Activated CD4-positive, CD25-positive, alpha-beta regulatory T cell treated with anti-CD3 and anti-CD28 coated beads, Interleukin-2, amount 50 U/mL, for 16 hours (primary cell): ENCODE measurements at places on chromosomes 13 and 19.

DNA sequence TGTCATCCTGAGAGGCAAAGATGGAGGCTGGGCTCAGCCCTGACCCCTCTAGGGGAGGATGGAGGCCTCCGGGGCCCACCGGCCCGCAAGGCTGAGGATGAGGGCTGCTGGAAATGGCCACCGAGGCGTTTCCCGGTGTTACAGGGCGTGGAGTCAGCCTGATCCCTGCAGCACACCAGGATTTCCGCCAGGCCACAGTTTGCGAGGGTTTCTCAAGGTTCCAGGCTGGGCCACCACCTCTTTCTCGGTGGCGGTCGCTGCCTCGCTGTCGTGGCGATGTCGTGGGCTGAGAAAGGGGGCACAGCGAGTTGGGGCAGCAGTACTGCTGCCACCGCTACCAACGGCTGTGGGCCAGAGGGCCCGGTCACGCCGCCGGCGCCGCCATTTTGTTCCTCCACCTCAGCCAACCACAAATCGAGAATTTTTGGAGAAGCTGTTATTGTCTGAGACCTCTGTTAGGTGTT, at the start of gene CSNK1A1L:
CSNK1A1L (minus strand) TSS at position 414 of the 464 bp plus-strand sequence; CDS start at position 6, 408 bp downstream.
- DNase-seq: no peak

DNA sequence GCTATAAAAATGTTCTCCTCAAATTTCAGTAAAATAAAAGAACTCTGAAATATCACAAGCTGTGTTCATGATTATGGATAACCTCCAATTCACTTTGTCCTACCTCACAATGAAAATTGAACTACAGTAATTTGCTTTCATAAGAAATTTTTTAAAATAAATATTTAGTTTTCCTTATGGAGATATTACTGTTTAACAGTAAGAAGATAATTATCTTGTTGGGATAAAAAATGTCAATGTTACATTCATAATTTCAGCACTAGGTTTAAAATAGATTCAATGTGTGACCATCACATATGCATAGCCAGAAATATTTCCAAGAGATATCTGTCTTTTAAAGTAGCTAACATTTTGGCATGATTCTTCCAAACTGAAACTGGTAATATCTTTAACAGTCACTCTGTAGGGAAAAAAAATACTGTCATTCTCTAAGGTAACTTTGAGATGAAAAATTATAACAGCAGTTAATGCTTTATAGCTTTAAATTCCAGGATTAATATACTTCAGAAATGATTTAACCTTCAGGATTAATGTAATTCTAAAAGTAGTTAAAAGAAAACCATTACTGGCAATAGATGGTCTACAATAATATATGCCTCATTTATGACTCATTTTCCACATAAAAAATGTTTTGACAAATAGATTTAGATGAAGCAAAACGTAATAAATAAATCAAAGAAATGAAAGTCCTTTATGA, 91.3 kb downstream of the SPRY2 start:
- no peak for DNase-seq

DNA sequence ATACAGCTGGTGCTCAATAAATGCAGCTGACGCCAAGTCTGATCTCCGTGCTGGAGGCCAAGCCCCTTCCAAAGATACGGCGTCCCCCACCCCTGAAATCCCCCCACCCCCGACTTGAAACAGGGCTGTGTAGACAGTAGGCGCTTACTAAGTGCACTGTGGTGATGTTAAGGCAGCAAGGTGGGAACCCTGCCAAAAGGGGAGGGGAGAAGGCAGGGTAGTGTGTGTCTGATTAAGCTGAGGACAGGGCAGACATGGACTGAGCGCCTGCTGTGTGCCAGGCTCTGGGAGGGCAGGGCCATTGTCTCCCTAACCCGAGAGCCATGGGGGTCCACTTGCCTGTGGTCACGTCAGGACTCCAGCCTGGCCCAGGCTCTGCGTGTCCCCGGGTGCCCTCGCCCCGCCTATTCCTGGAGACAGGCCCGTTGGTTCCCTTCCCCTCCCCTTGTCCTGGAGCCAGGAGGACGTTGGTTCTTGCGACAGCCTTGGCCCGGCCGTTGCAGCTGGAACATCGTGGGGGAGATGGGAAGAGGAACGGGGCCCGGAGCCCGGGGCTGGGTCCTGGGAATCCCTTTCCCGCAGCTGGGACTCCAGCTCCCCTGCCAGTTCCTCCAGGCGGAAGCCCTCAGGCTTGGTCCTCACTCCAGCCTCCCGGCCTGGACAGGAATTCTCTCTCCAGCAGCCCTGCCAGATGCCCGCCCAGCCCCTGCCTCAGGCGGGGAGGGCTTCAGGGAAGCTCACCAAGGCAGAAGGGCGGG, 1.7 kb upstream of the ELANE start:
- DNase-seq: no peak

GRCh38 chr13:100541897-100542825, 46.4 kb downstream of the GGACT start:
- no peak for DNase-seq

DNA sequence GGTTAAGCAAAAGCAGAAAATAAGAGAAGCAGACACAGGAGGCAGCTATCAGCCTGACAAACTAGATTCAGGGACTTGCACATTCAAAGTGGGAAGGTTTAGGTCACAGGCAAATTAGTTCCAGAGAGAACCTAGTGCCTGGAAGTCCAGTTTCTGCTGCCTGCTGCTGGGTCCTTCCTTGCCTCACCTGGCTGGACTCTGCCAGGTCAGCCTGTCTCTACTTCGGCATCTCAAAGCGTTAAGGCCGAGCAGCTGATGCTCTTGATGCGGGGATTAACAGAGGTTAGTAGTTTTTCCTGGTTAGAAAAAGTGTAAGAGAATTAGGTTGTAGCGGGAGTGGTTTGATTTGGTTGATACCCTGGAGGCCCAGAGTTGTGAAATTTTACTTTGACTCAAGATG, 52.0 kb downstream of the KLF5 start:
- no peak for DNase-seq

GRCh38 chr13:105037110-105037509, 1498.4 kb downstream of the EFNB2 start:
- no peak for DNase-seq

- DNase-seq: no peak
These were observed 198.4 kb downstream of the NDFIP2 start for GRCh38 chr13:79679334-79679733.

GRCh38 chr19:32257326-32258073, 87.9 kb upstream of the ZNF507 start:
- DNase-seq: no peak

GRCh38 chr13:85709072-85709471, 90.1 kb downstream of the SLITRK6 start:
- no peak for DNase-seq

GRCh38 chr13:98978280-98978679, 416 bp upstream of the DOCK9 start:
- DNase-seq: no peak

- no peak for DNase-seq
These were observed 44.7 kb upstream of the FRY start for GRCh38 chr13:31986676-31987470.

GRCh38 chr19:21751384-21751783, 16.0 kb downstream of the ZNF100 start:
- DNase-seq: no peak

- no peak for DNase-seq
These were observed 1985.7 kb upstream of the PRR20A start for GRCh38 chr13:55155046-55155445.

DNA sequence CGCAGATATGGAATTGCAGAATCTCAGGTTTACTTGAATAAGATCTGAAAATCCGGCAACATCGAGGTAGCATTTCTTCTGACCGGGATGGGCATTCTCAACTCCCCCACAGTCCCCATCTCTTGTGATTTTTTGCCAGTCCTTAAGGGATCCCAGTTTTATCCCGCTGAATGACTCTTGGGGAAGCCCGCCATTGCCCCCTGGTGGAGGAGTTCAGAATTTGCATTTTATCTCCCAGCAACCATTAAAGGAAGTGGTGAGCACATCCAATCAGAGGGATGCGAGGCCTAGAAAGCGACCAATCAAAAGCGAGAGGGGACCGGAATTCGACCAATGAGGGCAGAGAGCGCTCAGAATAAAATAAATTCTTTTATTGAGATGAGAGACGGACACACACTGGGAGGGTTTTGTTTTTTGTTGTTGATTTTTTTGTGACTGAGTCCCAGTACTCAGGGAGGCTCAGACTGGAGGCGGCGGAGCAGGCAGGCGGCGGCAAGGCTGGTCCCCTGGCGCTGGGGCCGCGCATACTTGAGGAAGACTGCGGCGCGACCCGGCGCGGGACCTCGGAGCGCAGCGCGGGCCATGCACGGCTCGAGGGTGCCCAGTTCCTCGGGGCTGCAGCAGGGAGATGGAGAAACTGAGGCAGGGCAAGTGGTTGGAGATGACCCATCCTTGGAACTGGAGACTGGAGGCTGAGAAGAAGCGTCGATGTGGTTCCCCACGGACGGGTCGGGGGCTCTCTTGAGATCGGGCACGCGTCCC, 3.9 kb upstream of the TTC9B start:
- peak; percentile 49 for DNase-seq

DNA sequence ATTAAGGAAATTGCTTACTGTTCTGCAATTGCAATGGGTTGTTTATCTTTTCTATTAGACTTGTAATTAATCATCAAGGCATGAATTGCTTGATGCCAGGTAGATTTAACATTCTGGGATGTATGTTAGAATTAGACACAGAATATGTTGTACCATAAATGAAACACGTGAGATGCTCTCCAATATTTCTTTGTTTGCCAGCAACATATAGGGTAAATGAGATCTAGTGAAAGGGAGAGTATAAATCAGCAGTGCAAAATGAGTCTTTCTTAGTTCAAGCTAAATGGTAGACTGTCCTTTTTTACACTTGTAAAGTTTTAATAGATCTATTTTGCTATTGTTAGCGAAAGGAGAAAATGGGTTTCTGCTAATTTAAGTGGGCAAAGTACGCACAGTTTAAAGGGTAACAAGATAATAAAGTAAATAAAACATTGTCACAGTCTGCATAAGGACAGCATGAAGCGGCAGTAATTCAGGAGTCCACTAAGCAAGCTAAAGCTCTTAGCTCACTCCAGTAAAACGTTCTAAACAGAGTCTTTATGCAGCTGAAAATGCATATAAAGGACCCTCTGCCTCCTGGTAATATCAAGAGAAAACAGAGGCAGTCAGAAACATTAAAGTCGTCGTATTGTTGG, 1137.1 kb downstream of the OLFM4 start:
- DNase-seq: no peak

- DNase-seq: no peak
These were observed 894.2 kb upstream of the ATXN8OS start for GRCh38 chr13:69213396-69213795.
